ENCODE measurements at places on chromosomes 4 and X. TPM values are rescaled to one million over a fixed set of nuclear protein-coding genes. Genes with fewer than 3 reads are reported as not detected.

EGF gene
- total RNA-seq: 0.13 TPM

XG gene
- 16.3 TPM for total RNA-seq

MAGEA9B gene
- not detected for total RNA-seq

STBD1 gene
- 6.7 TPM for total RNA-seq

MAGEC1 gene
- not detected for total RNA-seq

RIBC1 gene
- total RNA-seq: 0.32 TPM

GRID2 gene
- not detected for total RNA-seq

UCP1 gene
- not detected for total RNA-seq

FAM47E gene
- total RNA-seq: not detected

ITM2A gene
- not detected for total RNA-seq

TMEM271 gene
- total RNA-seq: not detected

Data from GM23248 (cell line).